Central memory CD8-positive, alpha-beta T cell (primary cell): ENCODE measurements at places on chromosomes 2 and 18.

- H3K27me3 ChIP-seq = no peaks in the 10 kb centered on the region
- no peak for DNase-seq
- no peak overlapping the region for H3K4me3 ChIP-seq
- H3K36me3 ChIP-seq = no peaks in the 10 kb centered on the region
- no peak overlapping the region for H3K27ac ChIP-seq
Measured at GRCh38 chr2:2899826-2900225, 477.8 kb downstream of the EIPR1 start.

DNA sequence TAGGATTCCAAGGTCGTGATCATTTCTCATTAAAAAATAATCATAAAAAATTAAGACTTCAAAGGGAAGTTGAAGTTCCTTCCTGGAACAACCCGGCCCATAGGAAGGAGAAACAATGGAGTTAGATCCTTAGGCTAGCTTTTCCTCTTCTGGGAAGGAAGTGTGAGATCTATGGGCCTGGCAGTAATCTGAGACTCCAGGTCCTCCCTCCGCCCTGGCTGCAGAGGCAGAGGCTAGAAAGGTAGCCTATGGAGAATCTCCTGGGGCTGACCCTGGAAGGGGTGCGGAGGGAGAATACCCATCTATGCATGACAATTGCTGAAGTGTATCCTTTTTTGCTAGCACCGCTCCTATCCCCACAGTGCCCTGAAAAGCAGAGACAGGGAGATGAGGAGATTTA is 37.9 kb downstream of the TRIB2 start:
- H3K4me1 ChIP-seq = no peaks in the 10 kb centered on the region
- no peaks in the 10 kb centered on the region for H3K27me3 ChIP-seq
- no peaks in the 10 kb centered on the region for H3K36me3 ChIP-seq
- DNase-seq = no peak

- H3K36me3 ChIP-seq = no peaks in the 10 kb centered on the region
- H3K4me3 ChIP-seq = no peak overlapping the region
- H3K4me1 ChIP-seq = no peaks in the 10 kb centered on the region
Measured at GRCh38 chr2:137969418-137969765, 5.1 kb downstream of the HNMT start.

- H3K4me1 ChIP-seq = peaks cover 85% of the 10 kb centered on the region
- no peak for DNase-seq
- peak overlapping the region; percentile 11 for H3K27ac ChIP-seq
Measured at GRCh38 chr2:68225119-68225632, 27.2 kb downstream of the PPP3R1 start.

GRCh38 chr2:217732992-217733391 is 269.8 kb downstream of the TNS1 start:
- H3K27ac ChIP-seq = no peak overlapping the region

DNA sequence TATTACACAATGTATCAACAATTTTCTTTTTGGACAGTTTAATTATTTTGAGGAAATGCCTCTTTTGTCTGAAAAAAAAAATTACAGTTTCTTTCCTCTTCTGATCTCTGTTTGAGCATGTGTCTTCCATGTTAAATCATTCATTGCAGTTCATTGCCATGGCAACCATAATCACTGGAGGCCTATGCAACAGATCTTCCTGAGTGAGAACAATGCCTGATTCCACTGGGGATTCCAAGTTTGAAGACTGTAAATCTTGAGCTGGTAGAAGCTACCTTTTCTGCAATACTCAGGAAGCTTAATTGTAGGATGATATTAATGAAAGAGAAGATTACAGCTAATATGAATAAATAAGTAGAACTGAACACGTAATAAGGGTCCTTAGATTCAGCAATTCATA is 721.4 kb upstream of the CNTNAP5 start:
- DNase-seq = no peak
- peaks cover 1% of the 10 kb centered on the region for H3K36me3 ChIP-seq
- H3K27me3 ChIP-seq = no peaks in the 10 kb centered on the region
- H3K27ac ChIP-seq = no peak overlapping the region

DNA sequence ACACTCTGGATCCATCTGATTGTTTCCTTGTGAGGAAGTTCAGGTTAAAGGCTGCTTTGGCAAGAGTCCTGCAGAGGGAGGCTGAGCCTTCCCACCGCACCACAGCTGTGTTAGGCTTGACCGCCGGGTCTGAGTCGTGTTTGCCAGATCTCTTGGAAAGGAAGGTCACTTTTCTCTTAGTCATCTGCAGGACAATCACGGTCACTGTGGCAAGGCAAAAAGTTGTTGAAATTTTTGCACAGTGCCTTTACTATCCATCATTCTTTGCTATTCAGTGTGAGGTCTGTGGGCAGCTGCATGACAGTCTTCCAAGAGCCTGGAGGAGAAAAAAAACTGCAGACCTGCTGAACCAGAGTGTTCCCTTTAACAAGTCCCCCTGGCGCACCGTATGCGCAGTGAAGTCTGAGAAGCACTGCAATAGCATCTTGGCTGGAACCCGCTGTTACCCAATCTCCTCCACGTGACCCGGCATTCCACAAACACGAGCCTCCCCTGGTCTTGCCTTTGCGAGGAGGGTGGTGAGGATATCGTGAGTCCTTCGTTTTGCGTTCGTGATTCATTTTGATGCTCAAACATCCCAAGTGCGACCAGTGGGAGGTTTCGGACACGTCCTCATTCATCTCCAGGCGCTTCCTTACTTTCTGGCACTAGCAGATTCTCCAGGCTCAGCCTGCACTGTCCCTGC is 23.0 kb downstream of the BIN1 start:
- no peak for DNase-seq
- H3K4me3 ChIP-seq = peak overlapping the region; percentile 91
- H3K27me3 ChIP-seq = no peaks in the 10 kb centered on the region
- peaks cover 23% of the 10 kb centered on the region for H3K36me3 ChIP-seq
- H3K4me1 ChIP-seq = peaks cover 88% of the 10 kb centered on the region

DNA sequence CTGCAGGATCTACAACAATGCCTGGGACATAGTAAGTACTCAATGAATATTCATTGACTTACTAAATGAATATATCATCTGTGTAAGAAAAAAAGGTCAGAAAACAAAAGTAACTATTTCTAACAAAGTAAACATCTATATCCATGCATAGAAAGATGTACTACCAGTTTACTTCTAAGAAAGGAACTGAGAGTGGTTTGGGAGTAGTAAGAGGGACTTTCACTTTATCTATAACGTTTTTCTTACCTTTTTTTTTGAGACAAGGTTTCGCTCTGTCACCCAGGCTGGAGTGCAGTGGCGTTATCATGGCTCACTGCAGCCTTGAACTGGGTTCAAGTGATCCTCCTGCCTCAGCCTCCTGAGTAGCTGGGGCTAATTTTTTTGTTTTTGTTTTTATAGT is 25.7 kb downstream of the DHX57 start:
- no peaks in the 10 kb centered on the region for H3K27me3 ChIP-seq
- no peaks in the 10 kb centered on the region for H3K4me1 ChIP-seq
- no peak for DNase-seq
- H3K4me3 ChIP-seq = no peak overlapping the region
- peaks cover 30% of the 10 kb centered on the region for H3K36me3 ChIP-seq
- no peak overlapping the region for H3K27ac ChIP-seq

DNA sequence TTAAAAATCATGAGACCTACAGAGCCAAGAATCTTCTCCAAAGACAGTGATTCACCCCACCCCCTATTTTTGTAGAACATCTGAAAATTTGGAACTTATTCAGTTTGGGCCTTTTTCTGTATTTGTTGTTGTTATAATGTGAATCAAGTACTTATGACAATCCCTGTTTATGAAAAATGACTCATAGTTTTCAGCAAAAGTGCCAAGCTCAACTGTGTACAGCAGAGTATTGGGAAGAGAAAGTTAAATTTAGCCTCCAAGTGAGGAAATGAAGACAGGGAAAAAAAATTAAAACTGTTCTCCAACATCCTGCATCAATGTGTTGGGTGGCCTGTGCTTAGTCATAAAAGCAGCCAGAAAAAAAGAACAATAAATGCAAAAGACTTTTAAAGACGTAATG is 46.2 kb downstream of the LRATD1 start:
- H3K27ac ChIP-seq = no peak overlapping the region
- no peak overlapping the region for H3K4me3 ChIP-seq
- H3K27me3 ChIP-seq = no peaks in the 10 kb centered on the region
- H3K36me3 ChIP-seq = no peaks in the 10 kb centered on the region

DNA sequence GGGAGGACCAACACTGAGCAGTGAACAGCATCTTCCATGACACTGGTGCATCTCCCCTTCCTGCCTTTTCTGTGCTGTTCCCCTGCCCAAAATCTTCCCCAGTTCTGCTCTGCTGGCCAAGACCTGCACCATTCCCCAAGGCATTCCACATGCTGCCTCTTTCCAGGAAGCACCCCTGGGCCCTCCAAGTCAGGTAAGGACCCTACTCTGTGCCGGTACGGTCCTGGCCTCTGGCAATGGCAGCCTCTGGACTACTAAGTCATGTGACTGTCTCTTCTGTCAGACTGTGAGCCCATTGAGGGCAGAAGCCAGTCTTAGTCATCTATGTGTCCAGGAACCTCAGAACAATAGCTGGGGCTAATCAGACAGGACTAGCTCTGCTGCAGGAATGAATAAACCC is 282.0 kb downstream of the MYCN start:
- H3K36me3 ChIP-seq = no peaks in the 10 kb centered on the region
- H3K4me1 ChIP-seq = no peaks in the 10 kb centered on the region
- DNase-seq = no peak
- H3K27ac ChIP-seq = no peak overlapping the region

- H3K27me3 ChIP-seq = peaks cover 32% of the 10 kb centered on the region
- peaks cover 3% of the 10 kb centered on the region for H3K36me3 ChIP-seq
- H3K27ac ChIP-seq = no peak overlapping the region
- DNase-seq = no peak
- peaks cover 8% of the 10 kb centered on the region for H3K4me1 ChIP-seq
- no peak overlapping the region for H3K4me3 ChIP-seq
Measured at GRCh38 chr2:109397893-109398292, 215.9 kb downstream of the SEPTIN10 start.

DNA sequence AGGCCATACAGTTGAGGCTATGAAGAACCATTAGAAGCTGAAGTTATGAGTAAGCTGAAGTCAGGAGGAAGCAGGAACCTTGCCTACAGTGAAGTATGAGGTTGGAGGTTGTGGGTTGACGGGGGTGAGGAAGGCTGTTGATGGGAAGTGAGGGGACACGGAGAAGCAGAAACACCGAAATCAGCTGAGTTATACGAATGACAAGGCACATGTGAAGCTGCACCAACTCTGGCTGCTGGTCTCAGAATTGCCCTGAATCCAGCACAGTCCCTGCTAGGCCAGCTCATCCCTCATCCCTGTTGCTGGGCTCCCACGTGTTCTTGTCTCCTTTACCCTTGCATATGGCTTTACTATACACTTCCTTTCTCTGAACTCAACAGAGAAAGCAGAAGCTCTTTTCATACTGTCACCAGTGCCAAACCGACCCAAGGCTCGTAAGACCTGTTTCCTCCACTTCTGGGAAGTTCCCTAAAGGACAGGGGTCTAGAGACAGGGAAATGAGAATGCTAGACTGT is 9.2 kb upstream of the TMEM247 start:
- H3K36me3 ChIP-seq = no peaks in the 10 kb centered on the region
- DNase-seq = no peak
- H3K4me1 ChIP-seq = peaks cover 6% of the 10 kb centered on the region
- no peaks in the 10 kb centered on the region for H3K27me3 ChIP-seq
- H3K27ac ChIP-seq = no peak overlapping the region

DNA sequence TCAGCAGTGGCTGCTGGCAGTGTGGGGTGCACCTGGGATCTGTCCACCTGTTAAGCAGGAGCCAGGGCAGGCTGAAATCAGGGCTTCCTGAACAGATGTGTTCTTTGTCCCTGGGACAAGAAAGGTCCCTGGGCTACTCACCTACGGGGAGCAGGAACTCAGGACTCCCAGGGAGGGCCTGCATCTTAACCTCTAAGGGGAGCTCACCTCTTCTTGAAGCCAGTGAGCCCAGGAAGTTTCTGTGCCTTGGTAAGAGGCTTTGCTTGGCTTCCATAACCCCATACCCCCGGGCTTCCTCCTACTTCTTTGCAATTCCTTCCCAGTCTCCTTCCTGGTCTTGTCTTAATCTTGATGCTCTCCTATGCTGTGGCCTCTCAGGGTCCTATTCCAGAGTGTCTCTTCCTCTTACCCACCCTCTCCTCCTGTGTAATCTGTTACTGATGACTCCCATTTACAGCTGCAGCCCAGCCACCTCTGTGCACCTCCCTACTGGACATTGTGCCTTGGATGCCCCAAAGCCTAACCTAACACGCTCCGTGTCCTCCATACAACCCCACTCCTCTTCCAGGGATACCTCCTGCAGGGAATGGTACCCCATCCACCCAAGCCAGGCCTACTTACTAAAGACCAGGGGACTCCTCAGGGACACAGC is 55.7 kb upstream of the MAPRE3 start:
- no peaks in the 10 kb centered on the region for H3K36me3 ChIP-seq
- no peak overlapping the region for H3K4me3 ChIP-seq
- no peaks in the 10 kb centered on the region for H3K4me1 ChIP-seq
- H3K27me3 ChIP-seq = peaks cover 28% of the 10 kb centered on the region

- DNase-seq = no peak
- peaks cover 22% of the 10 kb centered on the region for H3K27me3 ChIP-seq
- no peaks in the 10 kb centered on the region for H3K36me3 ChIP-seq
- no peak overlapping the region for H3K27ac ChIP-seq
- H3K4me3 ChIP-seq = no peak overlapping the region
Measured at GRCh38 chr2:35997488-35997887, 358.1 kb upstream of the CRIM1 start.

DNA sequence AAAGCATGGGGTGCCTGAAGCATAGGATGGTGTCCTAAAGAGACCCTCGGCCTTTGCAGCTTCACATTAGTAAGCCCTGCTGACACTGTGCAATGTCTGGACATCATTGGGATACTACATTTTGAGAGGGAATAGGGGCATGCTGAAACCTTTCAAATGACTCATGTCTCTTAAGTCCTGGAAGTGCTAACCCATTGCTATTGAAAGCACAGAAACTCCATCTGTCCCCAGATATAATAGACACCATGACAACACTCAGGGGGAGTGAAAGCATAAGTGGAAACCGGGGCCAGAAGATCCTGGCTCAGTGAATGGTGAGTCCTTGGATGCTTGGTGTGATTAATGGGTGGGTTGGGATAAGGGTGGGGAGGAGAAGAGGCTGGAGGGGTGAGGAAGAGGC is 595.5 kb upstream of the ID2 start:
- no peaks in the 10 kb centered on the region for H3K4me1 ChIP-seq
- no peak overlapping the region for H3K27ac ChIP-seq
- DNase-seq = no peak
- H3K36me3 ChIP-seq = no peaks in the 10 kb centered on the region
- no peaks in the 10 kb centered on the region for H3K27me3 ChIP-seq

- DNase-seq = no peak
- peaks cover 56% of the 10 kb centered on the region for H3K4me1 ChIP-seq
- no peak overlapping the region for H3K4me3 ChIP-seq
- no peaks in the 10 kb centered on the region for H3K27me3 ChIP-seq
- H3K27ac ChIP-seq = no peak overlapping the region
Measured at GRCh38 chr2:138537170-138537915, 35.8 kb downstream of the SPOPL start.

GRCh38 chr2:1969701-1970015 is 225.3 kb upstream of the PXDN start:
- no peaks in the 10 kb centered on the region for H3K4me1 ChIP-seq
- no peak overlapping the region for H3K27ac ChIP-seq
- H3K27me3 ChIP-seq = no peaks in the 10 kb centered on the region
- peaks cover 1% of the 10 kb centered on the region for H3K36me3 ChIP-seq
- no peak overlapping the region for H3K4me3 ChIP-seq
